WTC11 (cell line): ENCODE measurements at places on chromosomes 12 and 14. TPM values are rescaled to one million over a fixed set of nuclear protein-coding genes. Genes with fewer than 3 reads are reported as not detected.

DNA sequence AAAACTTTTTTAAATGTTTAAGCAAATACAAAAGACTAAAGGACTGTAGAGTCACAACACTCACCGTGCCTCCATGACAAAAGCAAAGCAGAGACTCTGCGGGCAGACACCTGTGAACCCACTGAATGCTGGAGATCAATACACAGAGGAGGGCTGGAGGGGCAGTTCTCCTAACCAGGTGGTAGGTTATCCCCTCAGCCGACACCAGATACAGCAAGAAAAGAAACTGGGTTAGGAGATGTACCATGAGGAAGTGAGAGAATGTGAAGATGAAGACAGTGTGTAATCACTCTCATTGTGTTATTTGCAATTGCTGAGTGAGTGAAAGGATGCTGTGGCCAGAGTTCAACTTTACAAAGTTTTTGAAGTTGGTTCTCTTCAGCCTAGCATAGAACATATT lies 480.3 kb downstream of the BCL11B start:
- H3K4me1 ChIP-seq, result no peaks in the 10 kb centered on the region
- no peak overlapping the region for H3K4me3 ChIP-seq

GRCh38 chr12:109428037-109428629 lies 49.0 kb downstream of the KCTD10 start:
- H3K4me1 ChIP-seq, result peaks cover 9% of the 10 kb centered on the region
- H3K4me3 ChIP-seq, result no peak overlapping the region
- peak; percentile 86 for DNase-seq
- 0 out of 2 replicates have a peak, but pooled peaks cover 3% of the 10 kb centered on the region for H3K27me3 ChIP-seq
- H3K27ac ChIP-seq, result no peak overlapping the region

DNA sequence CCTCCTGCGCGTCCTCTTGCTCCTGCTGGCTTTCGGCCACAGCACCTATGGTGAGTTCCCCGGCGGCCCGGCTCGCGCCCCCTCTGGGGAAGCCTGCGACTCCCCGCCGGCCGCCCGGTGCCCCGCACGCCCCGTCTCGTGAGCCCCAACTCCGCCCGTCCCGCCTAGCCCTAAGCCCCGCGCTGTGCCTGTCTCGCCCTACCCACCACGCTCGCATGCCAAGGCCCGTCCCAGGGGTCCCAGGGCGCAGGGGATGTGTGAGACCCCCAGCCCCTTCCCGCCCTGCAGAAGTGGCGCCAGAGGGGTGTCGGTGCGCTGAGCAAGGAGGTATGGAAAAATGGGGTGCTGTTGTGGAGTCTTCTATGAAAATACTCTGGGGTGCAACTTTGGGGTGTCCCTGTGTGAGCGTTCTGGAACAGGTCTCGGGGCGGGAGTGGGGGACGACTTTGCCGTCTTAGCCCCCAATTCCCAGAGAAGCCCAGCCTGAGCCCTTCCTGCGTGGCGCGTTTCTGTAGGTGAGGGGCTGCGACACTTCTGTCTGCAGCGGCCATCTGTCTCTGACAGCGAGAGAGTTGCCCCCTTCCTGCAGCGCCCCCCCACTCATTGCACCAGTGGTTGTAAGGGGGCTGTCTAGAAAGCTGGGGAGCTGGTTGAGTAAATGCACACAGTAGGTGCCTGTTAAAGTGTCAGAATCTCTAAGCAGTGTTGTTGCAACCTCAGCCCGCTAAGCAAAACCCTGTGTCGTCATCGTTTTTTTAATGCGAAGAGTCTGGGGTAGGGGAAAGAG lies 587 bp downstream of the DLK1 start:
- no peaks in the 10 kb centered on the region for H3K36me3 ChIP-seq
- peaks cover 67% of the 10 kb centered on the region for H3K27me3 ChIP-seq
- peak overlapping the region; percentile 66 for H3K4me3 ChIP-seq
- DNase-seq, result no peak
- peaks cover 19% of the 10 kb centered on the region for H3K4me1 ChIP-seq

GRCh38 chr12:100267603-100268281 lies 765 bp downstream of the SCYL2 start:
- H3K27me3 ChIP-seq, result no peaks in the 10 kb centered on the region
- no peak for DNase-seq
- H3K4me1 ChIP-seq, result peaks cover 20% of the 10 kb centered on the region
- no peaks in the 10 kb centered on the region for H3K36me3 ChIP-seq

KRT75 gene
- not detected in 3 replicates for total RNA-seq

POLR3B gene
- total RNA-seq, result 9.0 to 10.2 TPM (median 9.4 TPM) in 3 replicates
